ENCODE measurements at places on chromosomes 7 and 10. TPM values are rescaled to one million over a fixed set of nuclear protein-coding genes. Genes with fewer than 3 reads are reported as not detected.

The GSAP gene
- 10.4 TPM for total RNA-seq

The MMD2 gene
- total RNA-seq: not detected

The RASSF4 gene
- total RNA-seq: 6.6 TPM

The KCNH2 gene
- total RNA-seq: 8.7 TPM

The OR6B1 gene
- total RNA-seq: not detected

The OR2A7 gene
- total RNA-seq: 0.89 TPM

The CREB5 gene
- total RNA-seq: 2.3 TPM

The PAX2 gene
- total RNA-seq: not detected

All from myometrial cell (primary cell).